ENCODE measurements at places on chromosomes 5 and 9.

DNA sequence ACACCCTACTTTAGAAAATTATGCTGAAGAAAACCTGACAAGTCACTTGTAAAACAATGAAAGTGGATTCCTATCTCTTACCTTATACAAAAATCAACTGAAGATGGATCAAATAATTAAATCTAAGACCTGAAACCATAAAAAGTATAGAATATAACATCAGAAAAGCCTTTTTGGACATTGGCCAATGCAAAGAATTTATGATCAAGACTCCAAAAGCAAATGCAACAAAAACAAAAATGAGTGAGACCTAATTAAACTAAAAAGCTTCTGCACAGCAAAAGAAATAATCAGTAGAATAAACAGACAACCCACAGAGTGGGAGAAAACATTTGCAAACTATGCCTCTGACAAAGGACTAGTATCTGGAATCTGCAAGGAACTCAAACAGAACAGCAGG lies 303.0 kb upstream of the CDH9 start:
- DNase-seq = no peak

GRCh38 chr5:63025679-63026078 lies 447.1 kb downstream of the LRRC70 start:
- DNase-seq = no peak

DNA sequence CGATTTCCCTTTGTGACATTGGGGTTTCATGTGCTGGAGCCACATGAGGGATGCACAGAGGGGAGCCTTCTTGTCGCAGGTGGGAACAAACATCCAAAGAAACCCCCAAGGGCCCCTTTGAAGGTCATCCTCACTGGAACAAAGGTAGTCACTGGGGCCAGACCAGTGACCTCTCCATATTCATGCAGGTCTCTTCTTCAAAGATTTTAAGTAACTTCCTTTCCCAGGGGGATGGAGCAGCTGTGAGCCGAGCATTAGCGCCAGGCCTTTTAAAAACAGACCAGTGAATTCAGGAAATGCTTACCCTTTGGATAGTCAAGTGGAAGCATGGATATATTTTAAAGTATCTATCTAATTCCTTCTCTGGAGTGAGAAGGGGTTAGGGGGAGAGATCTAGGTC lies 33.0 kb downstream of the DAPK1 start:
- DNase-seq = no peak

DNA sequence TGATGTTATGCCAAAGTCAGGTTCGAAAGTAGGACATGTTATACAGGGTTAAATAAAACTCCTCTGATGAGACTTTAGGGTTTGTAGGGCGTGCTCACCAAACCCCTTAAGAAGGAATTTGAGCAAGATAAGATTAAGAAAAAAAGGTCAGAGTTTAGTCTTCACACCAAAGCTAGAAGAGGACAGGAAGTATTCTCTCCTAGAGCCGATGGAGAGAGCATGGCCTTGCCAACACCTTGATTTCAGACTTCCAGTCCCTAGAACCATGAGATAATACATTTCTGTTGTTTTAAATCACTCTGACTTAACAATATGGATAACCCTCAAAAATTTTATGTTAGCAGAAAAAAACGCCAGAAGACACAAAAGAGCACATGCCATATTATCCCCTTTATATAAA lies 16.3 kb upstream of the PLCXD3 start:
- DNase-seq = no peak

GRCh38 chr9:136302527-136302926 lies 1.4 kb downstream of the CCDC187 start:
- DNase-seq = no peak

GRCh38 chr9:131584858-131585257 lies 39.5 kb downstream of the PRRT1B start:
- DNase-seq = peak; percentile 75

- peak; percentile 12 for DNase-seq
Observed at GRCh38 chr9:38067859-38068681, 957 bp downstream of the SHB start.

GRCh38 chr9:78158286-78158685 lies 77.6 kb upstream of the CEP78 start:
- peak; percentile 27 for DNase-seq

DNA sequence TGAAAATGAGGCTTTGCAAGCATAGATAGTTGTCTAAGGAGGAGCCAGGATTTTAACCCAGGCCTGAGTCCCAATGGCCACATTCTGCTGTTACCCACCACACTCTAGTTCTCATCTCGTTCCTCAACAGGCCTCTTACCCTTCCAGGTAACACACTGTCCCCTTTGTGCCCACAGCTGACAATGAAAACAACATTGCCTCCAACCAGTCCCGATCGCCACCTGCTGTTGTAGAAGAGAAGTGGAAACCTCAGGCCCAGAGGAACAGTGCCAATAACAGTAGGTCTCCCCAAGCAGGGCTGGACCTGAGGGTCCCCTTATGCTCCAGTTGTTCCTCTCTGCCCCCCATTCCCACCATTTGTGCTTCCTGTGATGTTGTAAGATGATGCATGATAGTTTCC lies 30.4 kb downstream of the AMBP start:
- peak; percentile 9 for DNase-seq

DNA sequence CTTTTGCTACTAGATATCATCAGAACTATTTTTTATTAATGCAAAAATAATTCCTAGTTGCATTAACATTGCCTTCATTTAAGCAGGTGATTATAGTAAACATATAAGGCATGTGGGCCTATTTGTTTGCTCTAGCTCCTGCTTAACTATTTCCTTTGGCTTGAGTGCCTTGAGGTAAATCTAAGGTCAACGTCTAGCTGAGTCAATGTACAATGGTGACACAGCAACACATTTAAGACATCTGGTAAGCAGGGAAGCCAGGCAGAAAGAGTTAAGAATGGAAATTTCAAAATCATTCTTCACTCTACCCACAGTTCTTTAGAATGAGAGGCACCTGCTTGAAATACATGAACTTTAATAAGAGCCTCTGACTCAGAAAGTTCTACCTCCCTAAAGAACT lies 111.9 kb upstream of the FST start:
- DNase-seq = no peak

DNA sequence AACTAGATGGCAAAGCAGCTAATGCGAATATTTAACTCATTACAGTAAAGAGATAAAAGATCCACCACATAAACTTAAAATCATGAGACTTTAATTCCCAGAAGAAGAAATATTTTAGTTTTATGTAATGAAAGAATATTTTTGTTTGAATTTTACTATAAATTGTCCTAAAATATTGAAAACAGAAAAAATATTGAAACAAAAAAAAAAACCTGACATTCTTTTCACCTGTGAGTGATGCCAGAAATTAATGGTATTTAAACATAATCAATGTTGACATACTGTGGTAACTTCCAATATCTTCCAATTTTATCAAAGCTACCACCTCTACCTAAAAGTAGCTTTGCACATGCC lies 153.2 kb downstream of the MEF2C start:
- DNase-seq = no peak

GRCh38 chr5:74542482-74542881 lies 98.0 kb downstream of the ENC1 start:
- no peak for DNase-seq

- DNase-seq = no peak
Observed at GRCh38 chr5:2201832-2202231, 319.1 kb upstream of the IRX4 start.

DNA sequence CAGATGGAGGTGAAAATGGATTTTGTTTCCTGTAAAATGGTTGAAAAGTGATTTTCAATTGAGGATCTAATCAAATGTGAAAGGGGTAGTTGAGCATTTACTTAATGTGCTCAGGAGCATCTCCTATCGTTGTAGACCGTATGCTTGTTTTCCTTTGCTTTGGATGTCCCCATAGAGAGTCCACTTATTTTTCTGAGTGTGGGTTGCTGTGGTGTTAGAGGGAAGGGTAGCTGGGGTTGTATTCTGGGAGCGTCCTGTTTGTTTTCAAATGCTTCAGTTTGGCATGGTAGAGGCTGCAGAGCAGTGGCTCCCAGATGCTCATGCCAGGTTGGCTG lies 154.1 kb downstream of the MAT2B start:
- no peak for DNase-seq

DNA sequence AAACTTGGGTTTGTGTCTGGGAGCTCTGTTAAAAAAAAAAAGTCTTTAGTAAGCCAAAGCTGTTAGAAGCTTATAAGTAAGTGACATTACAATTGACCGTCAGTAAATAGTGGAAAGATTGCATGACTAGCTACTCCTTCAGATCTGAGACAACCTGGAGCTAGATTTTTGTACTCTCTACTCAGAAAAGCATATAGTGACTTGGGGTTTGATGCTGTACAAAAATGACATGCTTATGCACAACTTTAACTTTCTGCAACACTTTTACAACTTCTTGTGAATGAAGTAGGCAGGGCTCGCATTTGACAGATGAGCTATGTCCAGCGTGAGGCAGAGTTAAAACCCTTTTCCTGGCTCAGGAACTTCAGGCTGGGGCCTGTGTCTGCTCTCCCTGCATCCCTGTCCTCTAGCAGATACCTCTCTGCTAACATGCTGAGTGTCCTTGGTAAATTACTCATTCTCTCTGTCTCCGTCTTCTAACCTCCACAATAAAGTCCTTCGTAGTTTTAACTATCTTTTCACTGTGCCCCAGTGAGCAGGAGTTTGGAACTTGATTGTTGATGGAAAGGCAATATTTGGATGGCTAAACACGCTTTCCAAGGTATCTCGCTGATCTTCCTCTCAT lies 471 bp upstream of the GHR start:
- DNase-seq = no peak

DNA sequence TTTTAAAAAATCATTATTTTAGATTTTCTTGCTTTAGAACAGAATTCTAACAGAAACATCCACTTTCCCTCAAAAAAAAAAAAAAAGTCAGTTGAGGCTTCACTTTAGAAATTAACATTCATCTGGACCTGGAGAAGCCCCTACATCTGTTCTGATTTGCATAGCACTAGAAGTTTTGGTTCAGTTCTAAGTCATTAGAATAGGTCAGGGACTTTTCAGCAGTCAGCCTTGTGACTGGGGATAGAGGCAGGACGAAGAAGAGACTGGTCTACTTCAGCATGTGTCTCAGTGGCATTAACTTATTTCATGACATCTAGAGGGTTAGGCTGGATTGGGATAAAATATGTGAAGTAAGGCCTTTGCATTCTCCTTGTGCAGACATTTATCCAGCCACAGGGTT lies 215.8 kb upstream of the DAB2 start:
- no peak for DNase-seq

- DNase-seq = no peak
Observed at GRCh38 chr9:126204197-126204596, 122.4 kb upstream of the MVB12B start.

DNA sequence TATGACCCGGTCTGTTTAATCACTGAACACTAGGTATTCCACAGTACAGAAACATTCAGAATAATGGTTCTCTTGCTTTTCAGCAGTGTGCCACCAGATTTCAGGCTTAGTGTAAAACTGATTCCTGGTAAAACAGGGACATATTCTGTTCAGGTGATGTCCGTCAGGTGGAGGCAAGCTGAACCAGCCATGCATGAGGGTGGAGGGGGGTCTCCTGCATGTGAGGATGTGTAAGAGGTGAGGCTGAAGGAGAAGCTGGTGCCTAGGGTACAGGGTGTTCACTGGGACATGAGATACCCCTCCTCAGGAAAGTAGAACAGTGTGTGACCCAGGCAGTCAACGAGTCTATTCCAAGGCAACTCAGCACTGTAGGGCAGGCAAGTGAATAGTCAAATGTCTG lies 563.9 kb downstream of the BNC2 start:
- DNase-seq = no peak

GRCh38 chr5:149839761-149840160 lies 104.8 kb downstream of the PDE6A start:
- DNase-seq = no peak

GRCh38 chr5:176413255-176413565 lies 3.1 kb downstream of the CLTB start:
- DNase-seq = no peak

- no peak for DNase-seq
Observed at GRCh38 chr5:56310711-56311204, 77.6 kb upstream of the ANKRD55 start.

GRCh38 chr9:129554649-129555048 lies 66.3 kb downstream of the C9orf50 start:
- DNase-seq = peak; percentile 32

DNA sequence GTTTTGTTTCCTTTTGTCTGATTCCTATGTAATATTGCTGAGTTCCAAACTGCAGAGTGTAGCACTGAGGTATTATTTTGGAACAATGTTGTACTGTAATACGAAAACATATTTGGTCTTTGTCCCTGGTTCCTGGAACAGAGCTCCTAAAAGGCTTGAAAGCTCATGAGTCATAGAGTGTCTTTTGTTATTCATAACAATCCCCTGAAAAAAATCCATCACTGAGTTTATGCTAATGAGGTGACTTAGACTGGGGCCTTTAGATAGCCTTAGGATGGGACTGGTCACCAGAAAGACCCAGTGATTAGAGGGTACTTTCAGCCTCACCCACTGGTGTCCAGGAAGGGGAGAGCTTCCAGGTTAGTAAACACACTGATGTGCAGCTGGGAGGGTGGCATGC lies 132.7 kb upstream of the POU5F2 start:
- DNase-seq = no peak

GRCh38 chr5:158869854-158870253 lies 229.9 kb downstream of the EBF1 start:
- no peak for DNase-seq

GRCh38 chr9:114518599-114519022 lies 13.3 kb upstream of the WHRN start:
- DNase-seq = no peak

- DNase-seq = no peak
Observed at GRCh38 chr9:27505744-27506161, 18.3 kb upstream of the IFNK start.

Measured in NB4 (cell line).